CD8-positive, alpha-beta T cell (primary cell): ENCODE measurements at places on chromosomes 5 and 9. TPM values are rescaled to one million over a fixed set of nuclear protein-coding genes. Genes with fewer than 3 reads are reported as not detected.

DNA sequence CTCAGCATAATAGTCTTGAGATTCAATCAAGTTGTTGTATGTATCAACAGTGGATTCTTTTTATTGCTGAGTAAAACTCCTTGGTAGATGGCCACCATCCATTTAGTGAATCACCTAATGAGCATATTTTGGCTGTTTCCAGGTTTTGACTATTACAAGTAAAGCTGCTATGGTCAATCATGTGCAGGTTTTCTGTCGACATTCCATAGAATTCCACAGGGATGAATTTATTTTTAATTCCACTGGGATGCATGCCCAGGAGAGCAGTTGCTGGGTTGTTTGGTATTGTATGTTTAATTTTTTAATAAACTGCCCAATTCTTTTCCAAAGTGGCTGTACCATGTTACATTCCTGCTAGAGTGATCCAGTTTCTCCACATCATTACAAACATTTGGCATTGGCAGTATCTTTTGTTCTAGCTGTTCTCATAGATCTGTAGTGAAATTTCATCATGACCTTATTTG lies 10.5 kb upstream of the S1PR3 start:
- DNase-seq = no peak

- DNase-seq = no peak
Measured at GRCh38 chr5:23996525-23996924, 489.1 kb downstream of the PRDM9 start.

- no peak for DNase-seq
Measured at GRCh38 chr9:86093788-86094555, 5.4 kb downstream of the GOLM1 start.

GRCh38 chr5:59537961-59538749 lies 355.4 kb downstream of the PDE4D start:
- DNase-seq = no peak

The SPINK6 gene
- total RNA-seq = not detected

DNA sequence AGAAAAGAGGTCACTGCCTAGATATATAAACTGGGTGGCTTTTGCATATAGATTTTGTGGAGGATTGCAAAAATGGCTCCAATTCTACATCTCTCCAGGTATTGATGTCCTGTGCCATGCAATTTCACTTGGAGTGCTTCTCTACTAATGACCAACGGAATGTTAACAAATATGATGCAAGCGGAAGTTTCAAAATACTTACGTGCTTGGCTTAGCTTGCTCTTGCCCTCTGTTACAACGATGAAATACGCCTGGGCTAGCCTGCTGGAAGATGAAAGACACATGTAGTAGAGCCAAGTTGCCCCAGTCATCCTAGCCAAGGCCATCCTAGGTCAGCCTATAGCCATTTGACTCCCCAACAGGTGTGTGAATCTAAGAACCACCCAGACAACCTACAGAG lies 3.6 kb upstream of the POC5 start:
- DNase-seq = no peak

GRCh38 chr9:131959056-131959455 lies 120.6 kb downstream of the MED27 start:
- no peak for DNase-seq

The FRRS1L gene
- total RNA-seq = not detected

DNA sequence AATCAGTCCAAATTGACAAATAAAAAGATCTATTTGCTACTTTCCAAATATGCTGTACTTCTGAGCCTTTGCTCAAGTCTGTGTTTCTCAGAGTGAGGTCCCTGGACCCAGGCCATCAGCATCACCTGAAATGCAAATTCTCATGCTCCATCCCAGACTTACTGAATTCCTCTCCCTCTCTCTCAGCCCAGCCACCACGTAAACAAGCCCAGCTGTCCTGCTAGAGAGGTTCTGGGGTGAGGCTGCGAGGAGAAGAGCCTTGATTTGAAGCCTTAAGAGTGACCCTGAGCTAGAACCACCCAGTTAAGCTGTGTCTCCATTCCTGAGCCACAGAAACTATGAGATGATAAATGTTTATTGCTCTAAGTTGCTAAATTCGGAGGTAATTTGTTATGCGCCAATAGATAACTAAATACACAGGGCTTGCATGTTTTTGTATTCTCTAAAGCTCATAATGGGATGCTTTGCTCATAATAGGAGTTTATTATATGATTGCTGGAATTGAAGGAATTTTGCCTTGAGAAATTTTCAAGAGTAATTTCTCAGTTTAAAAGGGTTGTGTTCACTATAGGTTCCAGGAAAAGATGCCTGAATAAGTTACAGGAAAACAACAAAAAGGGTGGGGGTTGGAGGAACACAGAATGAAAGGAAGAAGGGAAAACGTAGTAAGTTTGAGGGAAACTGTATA lies 98.9 kb upstream of the SPATA31D4 start:
- DNase-seq = no peak

- DNase-seq = no peak
Measured at GRCh38 chr5:4766101-4766500, 374.0 kb upstream of the ADAMTS16 start.

- no peak for DNase-seq
Measured at GRCh38 chr5:147508711-147509040, 1.2 kb downstream of the DPYSL3 start.

DNA sequence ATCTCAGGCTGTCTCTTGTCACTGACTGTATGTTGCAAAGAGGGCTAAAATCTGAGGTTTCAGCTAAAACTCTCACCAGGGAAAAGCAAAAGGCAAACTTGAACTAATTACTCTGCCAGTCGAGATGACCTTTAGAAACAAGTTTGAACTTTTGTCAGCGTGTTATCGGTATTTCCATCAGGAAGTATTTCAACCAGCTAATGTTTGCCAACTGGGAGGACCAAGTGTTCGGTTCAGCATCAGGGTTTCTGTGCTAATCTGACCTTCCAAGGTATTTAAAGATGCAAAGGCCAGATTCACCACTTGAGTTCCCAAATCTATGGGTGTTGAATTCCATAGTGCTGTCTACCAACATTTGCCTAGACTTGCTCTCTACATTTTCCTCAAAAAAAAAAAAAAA lies 230.5 kb downstream of the SLIT3 start:
- no peak for DNase-seq

- DNase-seq = no peak
Measured at GRCh38 chr9:127781806-127782205, 3.3 kb upstream of the SH2D3C start.

GRCh38 chr5:163861670-163862069 lies 356.3 kb downstream of the MAT2B start:
- no peak for DNase-seq

DNA sequence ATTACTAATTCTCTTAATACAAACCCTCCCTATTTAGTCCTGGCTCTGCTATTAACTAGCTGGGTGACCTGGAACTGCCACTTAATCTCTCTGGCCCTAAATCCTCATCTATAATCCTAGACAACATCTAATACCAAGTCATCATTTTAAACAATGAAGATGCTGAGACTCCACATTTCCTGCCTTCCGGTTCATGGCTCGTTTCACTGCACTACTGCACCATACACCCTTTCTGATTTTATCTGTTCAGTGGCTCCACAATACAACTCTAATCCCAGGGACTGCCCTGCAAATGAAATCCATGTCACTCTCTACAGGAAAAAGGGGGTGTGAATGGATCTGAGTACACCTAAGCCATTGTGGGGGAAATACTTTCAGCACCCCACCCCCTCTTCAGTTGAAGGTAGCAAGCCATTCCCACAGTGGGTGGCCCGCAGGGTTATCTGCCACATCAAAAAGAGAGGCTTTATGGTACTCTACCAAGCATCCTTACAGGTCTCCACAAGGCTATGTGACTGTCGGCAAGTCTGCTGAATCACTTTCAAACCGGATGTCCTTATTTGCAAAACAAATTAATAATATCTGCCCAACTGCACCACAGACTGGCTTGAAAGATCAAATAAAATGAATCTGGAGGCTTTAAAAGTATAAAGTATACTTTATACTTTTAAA lies 89.5 kb downstream of the EPB41L4A start:
- DNase-seq = no peak

- DNase-seq = no peak
Measured at GRCh38 chr5:104540448-104540847, 977.9 kb upstream of the NUDT12 start.

The MARVELD2 gene
- total RNA-seq = 0.22 TPM

The FGF18 gene
- 0.83 TPM for total RNA-seq

The SPDL1 gene
- 5.2 TPM for total RNA-seq

- DNase-seq = no peak
Measured at GRCh38 chr5:107671742-107672210, 1.0 kb upstream of the EFNA5 start.

The PCDHGA3 gene
- total RNA-seq = not detected

DNA sequence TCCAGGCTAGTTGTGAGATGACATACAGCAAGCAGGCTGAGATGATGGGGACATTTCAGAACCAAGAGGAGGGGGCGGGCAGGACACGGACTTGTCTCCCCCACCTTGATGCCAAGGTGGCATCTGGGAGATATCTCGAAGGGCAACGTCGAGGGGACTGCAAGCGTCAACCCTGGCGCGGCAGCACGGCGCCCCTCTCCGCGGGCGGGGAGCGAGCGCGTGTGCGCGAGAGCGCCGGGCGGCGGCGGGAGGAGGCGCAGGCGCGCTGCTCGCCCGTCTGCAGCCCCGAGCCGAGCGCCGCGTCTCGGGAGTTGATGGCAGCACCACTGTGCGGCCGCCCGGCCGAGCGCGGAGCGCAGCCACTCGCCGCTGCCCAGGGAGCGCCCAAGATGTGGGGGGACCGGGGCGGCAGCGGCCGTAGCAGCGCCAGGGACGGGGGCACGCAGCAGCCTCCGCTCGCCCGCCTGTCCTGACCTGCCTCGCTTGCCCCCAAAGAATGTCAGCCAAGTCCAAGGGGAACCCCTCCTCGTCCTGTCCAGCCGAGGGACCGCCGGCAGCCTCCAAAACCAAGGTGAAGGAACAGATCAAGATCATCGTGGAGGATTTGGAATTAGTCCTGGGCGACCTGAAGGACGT lies at the start of gene PRR16:
PRR16 (plus strand) TSS at position 310 of the 636 bp plus-strand sequence.
- no peak for DNase-seq

DNA sequence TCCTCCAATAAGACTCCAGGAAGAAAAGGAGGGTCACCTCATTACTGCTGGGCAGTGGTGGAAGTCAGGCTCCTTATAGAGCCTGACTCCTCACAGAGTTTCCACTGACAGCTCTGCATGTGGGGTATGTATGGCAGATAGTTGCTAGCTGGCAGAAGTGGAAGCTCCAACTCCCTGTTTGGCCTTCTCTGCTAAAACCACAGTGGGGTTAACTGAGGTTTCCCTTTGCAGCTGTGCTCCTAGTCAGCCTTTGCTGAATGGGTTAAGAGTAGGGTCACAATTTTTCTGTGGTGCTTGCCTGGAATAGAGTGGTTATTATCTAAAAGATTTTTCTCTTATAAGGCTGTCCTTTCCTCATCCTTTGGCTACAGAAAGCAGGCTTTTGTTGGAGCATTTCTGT lies 327.5 kb downstream of the FBXL17 start:
- DNase-seq = no peak

The PTPN3 gene
- not detected for total RNA-seq

The LIFR gene
- not detected for total RNA-seq

- peak; percentile 45 for DNase-seq
Measured at GRCh38 chr5:52800394-52801213, 12.9 kb downstream of the ITGA1 start.

GRCh38 chr5:56656846-56657726 lies 158.3 kb upstream of the MAP3K1 start:
- DNase-seq = no peak

The PRRC1 gene
- 37.3 TPM for total RNA-seq

DNA sequence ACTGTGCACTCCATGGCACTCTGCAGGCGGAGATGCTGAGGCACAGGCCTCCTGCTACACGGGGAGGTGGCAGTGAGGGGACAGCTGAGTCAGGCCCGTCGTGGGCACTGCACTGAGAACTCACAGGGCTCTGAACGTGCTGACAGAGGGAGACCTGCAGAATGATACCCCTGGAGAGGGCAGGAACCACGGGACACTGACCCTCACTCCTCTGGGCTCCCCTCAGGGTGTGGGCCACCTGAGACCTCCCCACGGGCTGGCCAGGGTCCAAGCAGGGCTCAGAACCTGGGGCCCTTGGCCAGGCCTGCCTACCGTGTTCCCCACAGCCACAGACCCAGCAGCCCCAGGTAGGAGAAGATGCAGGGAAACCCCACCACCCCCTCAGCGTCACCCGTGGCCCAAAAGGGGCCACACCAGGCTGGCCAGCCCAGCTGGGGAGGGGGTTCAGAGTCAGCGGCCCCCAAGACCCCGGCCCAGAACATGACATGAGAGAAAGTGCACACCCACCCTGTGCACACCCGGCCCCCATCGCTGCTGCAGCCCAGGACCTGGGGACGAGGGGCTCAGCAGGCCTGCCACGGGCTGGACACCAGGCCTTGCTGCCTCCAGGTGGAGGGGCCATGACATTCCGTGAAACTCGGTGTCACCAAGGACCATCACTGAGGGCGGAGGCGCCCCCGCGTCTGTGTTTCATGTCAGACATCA lies 30.9 kb downstream of the GLT6D1 start:
- DNase-seq = no peak

- DNase-seq = no peak
Measured at GRCh38 chr5:43583724-43584123, 19.3 kb upstream of the NNT start.
